NCI-H345 (cell line): ENCODE measurements at places on chromosomes 2 and 18.

DNA sequence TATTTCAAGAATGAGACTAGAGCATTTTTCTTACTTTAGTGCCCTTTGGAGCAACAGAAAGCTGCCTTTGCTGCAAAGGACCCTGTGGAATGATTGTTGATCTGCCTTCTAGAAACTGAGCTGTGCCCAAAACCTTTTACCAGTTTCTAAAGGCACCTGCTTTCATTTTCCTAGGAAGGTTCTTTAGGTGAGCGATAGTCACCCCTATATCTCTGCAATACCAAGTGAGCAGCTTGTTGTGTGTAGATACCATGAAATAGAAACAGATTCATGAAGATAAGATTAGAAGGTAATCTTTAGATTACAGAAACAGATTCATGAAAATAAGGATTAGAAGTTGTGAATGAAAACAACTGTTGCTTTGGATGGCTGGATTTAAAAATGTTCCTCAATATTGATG lies 202.3 kb downstream of the PLCL1 start:
- DNase-seq: no peak

DNA sequence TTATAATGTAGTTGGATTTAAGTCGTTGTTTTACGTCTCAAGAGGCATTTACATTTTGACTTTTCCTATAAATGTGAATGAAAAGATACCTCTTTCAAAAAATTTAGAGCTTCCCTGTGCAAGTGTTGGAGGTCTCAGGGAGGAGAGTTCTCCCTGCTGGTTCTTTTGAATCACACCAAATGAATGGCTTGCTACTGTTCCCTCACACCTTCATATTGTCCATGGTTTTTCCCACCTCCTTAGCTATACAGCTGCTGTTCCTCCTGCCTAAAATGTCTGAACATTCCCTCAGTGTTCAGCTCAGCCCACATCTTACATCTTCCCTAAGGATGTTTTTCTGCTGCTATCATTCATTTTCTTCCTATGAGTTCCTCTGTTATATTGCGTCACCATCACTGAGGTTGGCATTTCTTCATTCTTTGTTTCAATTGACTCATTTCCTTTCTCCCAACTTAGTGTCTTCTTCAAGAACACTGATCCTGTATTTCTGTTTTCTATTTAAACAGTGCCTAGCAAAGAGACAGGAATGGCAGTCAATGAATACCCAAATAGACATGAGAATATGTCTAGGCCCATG lies 46.0 kb downstream of the COX7A2L start:
- no peak for DNase-seq

- DNase-seq: no peak
Observed at GRCh38 chr2:239836021-239836765, 188.9 kb downstream of the NDUFA10 start.

DNA sequence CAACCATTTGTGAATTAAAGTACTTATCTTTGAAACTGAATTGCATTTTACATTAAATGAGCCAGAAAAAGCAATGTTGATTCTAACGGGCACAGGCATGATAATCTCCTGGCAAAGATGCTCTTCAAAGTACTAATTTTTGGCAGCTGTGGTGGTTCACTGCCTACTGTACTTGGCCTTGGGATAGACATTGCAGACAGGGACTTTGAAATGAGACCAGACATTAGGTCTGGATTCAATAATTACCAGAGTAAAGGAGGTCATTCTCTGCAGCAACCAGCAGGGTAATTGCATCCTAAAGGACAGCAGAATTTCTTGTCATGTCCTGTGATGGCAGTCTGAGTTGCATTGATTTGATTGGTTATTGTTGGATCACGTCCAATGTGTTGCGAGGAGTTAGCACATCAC lies 986.5 kb downstream of the TDRD15 start:
- peak; percentile 69 for DNase-seq

DNA sequence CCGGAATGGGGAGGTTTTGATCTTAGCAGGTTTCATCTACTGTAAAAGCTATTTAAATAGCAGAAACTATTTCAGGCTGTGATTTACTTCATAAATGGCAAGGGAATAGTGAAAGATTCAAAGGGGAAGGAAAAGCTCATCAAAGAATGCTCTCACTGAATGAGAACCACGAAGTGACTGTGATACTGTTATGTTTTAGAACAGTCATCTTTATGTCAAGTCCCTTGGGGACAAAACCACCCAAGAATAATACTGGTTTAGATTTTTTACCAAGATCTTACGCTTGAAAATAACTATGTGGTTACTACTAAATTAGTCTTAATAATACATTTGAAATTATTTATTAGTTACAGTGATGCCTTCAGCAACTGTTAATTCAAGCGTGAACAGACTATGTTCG lies 28.1 kb downstream of the FARSB start:
- DNase-seq: no peak

- DNase-seq: peak; percentile 1
Observed at GRCh38 chr2:161170958-161171932, 11.0 kb downstream of the TANK start.
